Heart right ventricle (tissue), 16 donors: ENCODE measurements at places on chromosomes 16 and 17. TPM values are rescaled to one million over a fixed set of nuclear protein-coding genes. Genes with fewer than 3 reads are reported as not detected.

The CALB2 gene
- 3.7 TPM for total RNA-seq

GRCh38 chr16:19709381-19710136 is 8.5 kb downstream of the KNOP1 start:
- no peaks in the 10 kb centered on the region for H3K27me3 ChIP-seq
- DNase-seq = no peak
- peaks cover 78% of the 10 kb centered on the region for H3K36me3 ChIP-seq
- peaks cover 50% of the 10 kb centered on the region for H3K4me1 ChIP-seq

DNA sequence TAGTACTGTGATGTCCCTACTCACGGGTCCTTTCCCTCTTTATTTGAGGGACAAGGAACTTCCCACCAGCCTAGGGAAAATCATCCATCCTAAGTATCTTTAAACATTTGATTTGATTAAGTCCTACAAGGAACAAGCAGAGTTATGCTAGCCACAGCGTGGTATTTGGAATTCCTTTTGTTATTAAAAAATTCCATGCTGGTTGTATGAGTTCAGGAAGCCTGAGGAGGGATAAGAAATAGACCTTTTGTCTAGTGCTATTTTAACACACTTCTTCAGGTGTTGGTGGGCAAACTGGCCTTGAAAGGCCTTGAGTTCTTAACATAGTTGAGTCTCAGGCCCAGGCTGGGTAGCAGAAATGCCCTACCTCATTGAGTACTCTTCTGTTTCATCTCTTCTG is 105.4 kb upstream of the TBX2 start:
- H3K4me3 ChIP-seq = no peak overlapping the region
- no peaks in the 10 kb centered on the region for H3K36me3 ChIP-seq
- H3K27me3 ChIP-seq = no peaks in the 10 kb centered on the region
- no peak for DNase-seq

The GSG1L gene
- total RNA-seq = not detected

- H3K27ac ChIP-seq = no peak overlapping the region
- DNase-seq = no peak
- peaks cover 31% of the 10 kb centered on the region for H3K4me1 ChIP-seq
- H3K4me3 ChIP-seq = no peak overlapping the region
These were observed 2.8 kb upstream of the FTSJ3 start for GRCh38 chr17:63830278-63830677.

The SMTNL2 gene
- 18.4 TPM for total RNA-seq

The ARHGAP23 gene
- total RNA-seq = 48.3 TPM

- no peak overlapping the region for H3K4me3 ChIP-seq
- H3K27me3 ChIP-seq = peaks cover 16% of the 10 kb centered on the region
- H3K27ac ChIP-seq = no peak overlapping the region
- DNase-seq = no peak
- H3K4me1 ChIP-seq = no peaks in the 10 kb centered on the region
These were observed 5.4 kb downstream of the TPSD1 start for GRCh38 chr16:1261131-1261892.

The SLC16A6 gene
- 1.7 TPM for total RNA-seq

GRCh38 chr16:687499-687898 is 2.7 kb downstream of the WDR24 start:
- H3K27ac ChIP-seq = no peak overlapping the region
- peaks cover 11% of the 10 kb centered on the region for H3K27me3 ChIP-seq
- DNase-seq = no peak
- H3K4me3 ChIP-seq = no peak overlapping the region

GRCh38 chr16:64089697-64090096 is 1032.2 kb downstream of the CDH11 start:
- H3K4me1 ChIP-seq = no peaks in the 10 kb centered on the region
- H3K27ac ChIP-seq = no peak overlapping the region
- no peak overlapping the region for H3K4me3 ChIP-seq
- H3K36me3 ChIP-seq = no peaks in the 10 kb centered on the region
- DNase-seq = no peak

The GNGT2 gene
- total RNA-seq = 0.56 TPM

The HBA2 gene
- total RNA-seq = 104 TPM

- no peaks in the 10 kb centered on the region for H3K36me3 ChIP-seq
- H3K27me3 ChIP-seq = no peaks in the 10 kb centered on the region
- DNase-seq = no peak
- H3K4me3 ChIP-seq = no peak overlapping the region
- H3K4me1 ChIP-seq = peaks cover 23% of the 10 kb centered on the region
These were observed 120.6 kb downstream of the XYLT1 start for GRCh38 chr16:17350207-17350606.

- H3K4me3 ChIP-seq = no peak overlapping the region
- peaks cover 28% of the 10 kb centered on the region for H3K4me1 ChIP-seq
- no peaks in the 10 kb centered on the region for H3K27me3 ChIP-seq
- no peaks in the 10 kb centered on the region for H3K36me3 ChIP-seq
- no peak for DNase-seq
These were observed 2.5 kb upstream of the C16orf90 start for GRCh38 chr16:3497771-3498170.

DNA sequence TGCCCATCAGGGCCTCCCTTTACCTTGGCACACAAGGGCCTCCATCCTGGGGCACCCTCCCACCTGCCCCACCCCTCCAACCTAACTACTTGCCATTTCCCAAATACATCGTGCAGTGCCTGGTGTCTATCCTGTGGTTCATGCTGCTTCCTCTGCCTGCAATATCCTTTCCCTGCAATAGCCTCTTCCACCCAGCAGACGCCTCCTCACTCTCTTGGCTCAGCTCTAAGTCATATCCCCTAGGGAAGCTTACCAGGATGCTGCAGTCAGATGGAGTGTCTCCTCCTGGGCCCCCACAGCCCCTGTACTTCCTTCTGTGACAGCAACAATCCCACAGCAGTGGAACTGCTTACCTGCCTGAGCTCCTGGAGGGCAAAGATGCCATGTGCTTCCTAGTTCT is 36.7 kb downstream of the CCDC182 start:
- H3K36me3 ChIP-seq = no peaks in the 10 kb centered on the region
- DNase-seq = no peak
- peak overlapping the region; percentile 22 for H3K27ac ChIP-seq
- peak overlapping the region; percentile 9 for H3K4me3 ChIP-seq

GRCh38 chr17:20200016-20200795 is 191.0 kb downstream of the SPECC1 start:
- H3K27me3 ChIP-seq = no peaks in the 10 kb centered on the region
- no peak overlapping the region for H3K4me3 ChIP-seq
- peaks cover 6% of the 10 kb centered on the region for H3K36me3 ChIP-seq
- no peak overlapping the region for H3K27ac ChIP-seq

- no peak overlapping the region for H3K4me3 ChIP-seq
- DNase-seq = no peak
- H3K36me3 ChIP-seq = no peaks in the 10 kb centered on the region
- no peaks in the 10 kb centered on the region for H3K4me1 ChIP-seq
These were observed 114.6 kb upstream of the NOG start for GRCh38 chr17:56478836-56479447.

DNA sequence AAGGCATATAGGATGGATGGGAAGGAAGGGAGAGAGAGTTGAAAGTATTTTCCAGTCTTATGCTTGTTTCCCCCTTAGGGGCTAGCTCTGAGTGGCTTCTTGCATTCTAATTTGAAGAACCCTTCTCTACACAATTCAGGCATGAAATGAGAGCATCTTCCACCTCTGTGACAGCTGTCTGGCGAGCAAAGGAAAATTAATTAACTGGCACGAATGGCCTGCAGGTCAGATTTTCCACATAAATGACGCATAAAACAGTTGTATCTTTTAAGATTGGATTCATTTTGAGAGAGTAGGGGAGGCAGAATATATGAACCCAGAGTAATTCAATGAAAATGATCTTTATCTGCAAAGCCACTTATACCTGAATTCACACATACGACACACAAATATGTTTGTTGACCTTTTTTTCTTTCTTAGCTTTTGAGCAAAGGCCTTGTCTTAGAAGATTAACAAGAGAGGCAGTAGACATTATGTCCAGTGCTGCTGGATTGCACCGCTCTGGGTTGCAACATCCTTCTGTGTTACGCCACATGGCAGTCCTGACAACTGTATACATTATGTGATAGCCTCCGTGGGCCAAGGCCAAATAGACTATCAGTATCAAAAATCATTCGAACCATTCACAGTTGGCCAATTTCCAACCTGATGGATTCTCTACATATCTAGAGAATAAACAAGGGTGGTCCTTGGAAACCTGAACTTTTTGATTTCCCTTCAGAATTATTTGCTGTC is 173.0 kb upstream of the GOT2 start:
- no peaks in the 10 kb centered on the region for H3K27me3 ChIP-seq
- no peaks in the 10 kb centered on the region for H3K36me3 ChIP-seq
- no peak overlapping the region for H3K27ac ChIP-seq
- no peak for DNase-seq

The MYCBPAP gene
- total RNA-seq = 0.22 TPM

DNA sequence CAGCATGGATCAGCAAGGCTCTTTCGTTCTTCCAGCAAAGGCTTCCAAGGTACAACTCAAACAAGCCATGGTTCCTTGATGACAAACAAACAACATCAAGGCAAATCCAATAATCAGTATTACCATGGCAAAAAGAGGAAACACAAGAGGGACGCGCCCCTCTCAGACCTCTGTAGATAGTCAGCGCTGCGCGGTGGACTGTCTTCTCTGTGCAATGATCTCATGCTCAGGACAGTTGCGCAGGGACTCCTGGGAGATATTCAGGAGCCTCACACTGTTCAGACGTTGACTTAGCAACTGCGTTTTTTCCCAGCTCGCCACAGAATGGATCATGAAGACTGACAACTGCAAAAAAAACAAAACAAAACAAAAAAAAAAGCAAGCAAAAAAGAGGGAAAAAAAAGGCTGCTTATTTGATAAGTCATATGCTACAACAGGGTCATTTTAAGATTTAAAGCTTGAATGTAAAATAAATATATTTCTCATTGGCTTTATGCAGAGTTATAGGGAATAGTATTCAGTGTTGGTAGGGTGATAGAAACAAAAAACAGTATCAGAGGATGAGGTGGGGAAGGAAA is 37.1 kb upstream of the ADCY7 start:
- peaks cover 69% of the 10 kb centered on the region for H3K36me3 ChIP-seq
- no peak for DNase-seq
- H3K27me3 ChIP-seq = no peaks in the 10 kb centered on the region
- H3K4me1 ChIP-seq = no peaks in the 10 kb centered on the region

DNA sequence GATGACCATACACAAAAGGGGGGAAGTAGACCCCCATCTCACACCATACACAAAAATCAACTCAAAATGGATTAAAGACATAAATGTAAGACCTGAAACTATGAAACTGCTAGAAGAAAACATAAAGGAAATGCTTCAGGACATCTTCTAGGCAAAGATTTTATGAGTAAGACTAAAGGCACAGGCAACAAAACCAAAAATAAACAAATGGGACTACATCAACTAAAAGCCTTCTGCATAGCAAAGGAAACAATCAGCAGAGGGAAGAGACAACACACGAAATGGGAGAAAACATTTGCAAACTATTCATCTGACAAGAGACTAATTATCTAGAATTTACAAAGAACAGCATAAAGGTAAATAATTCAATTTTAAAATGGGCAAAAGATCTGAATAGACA is 152.1 kb downstream of the AXIN2 start:
- no peaks in the 10 kb centered on the region for H3K4me1 ChIP-seq
- no peak overlapping the region for H3K27ac ChIP-seq
- no peaks in the 10 kb centered on the region for H3K36me3 ChIP-seq

The CSF3 gene
- not detected for total RNA-seq

DNA sequence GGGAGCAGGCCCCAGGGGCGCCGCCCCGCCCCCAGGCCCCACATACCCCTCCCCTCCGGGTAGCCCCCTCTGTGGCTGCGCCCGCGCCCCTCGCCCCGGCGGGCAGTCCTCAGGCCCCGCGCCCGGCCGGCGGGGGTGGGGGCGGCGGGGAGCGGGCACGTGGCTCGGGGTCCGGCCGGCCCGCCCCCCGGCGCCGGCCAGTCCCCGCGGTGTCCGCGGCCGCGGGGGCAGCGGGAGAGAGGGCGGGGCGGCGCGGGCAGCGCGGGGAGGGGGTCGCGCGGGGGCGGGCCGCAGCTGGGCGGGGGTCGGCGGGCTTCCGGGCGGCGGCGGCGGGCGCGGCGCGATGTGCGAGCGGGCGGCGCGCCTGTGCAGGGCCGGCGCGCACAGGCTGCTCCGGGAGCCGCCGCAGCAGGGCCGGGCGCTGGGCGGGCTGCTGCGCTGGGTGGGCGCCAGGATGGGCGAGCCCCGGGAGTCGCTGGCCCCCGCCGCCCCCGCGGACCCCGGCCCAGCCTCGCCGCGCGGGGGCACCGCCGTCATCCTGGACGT is 335 bp downstream of the NECAB2 start:
- no peaks in the 10 kb centered on the region for H3K27me3 ChIP-seq
- H3K4me3 ChIP-seq = peak overlapping the region; percentile 29

- no peak overlapping the region for H3K27ac ChIP-seq
- no peaks in the 10 kb centered on the region for H3K4me1 ChIP-seq
- H3K36me3 ChIP-seq = no peaks in the 10 kb centered on the region
- no peaks in the 10 kb centered on the region for H3K27me3 ChIP-seq
- H3K4me3 ChIP-seq = no peak overlapping the region
These were observed 223.7 kb downstream of the ZNF423 start for GRCh38 chr16:49632086-49632794.

The GALR2 gene
- total RNA-seq = not detected

GRCh38 chr16:15461376-15461775 is 27.0 kb downstream of the BMERB1 start:
- no peaks in the 10 kb centered on the region for H3K27me3 ChIP-seq
- H3K4me3 ChIP-seq = no peak overlapping the region
- H3K27ac ChIP-seq = no peak overlapping the region
- DNase-seq = no peak
- H3K36me3 ChIP-seq = no peaks in the 10 kb centered on the region
- H3K4me1 ChIP-seq = no peaks in the 10 kb centered on the region

The PPP1R27 gene
- total RNA-seq = not detected

DNA sequence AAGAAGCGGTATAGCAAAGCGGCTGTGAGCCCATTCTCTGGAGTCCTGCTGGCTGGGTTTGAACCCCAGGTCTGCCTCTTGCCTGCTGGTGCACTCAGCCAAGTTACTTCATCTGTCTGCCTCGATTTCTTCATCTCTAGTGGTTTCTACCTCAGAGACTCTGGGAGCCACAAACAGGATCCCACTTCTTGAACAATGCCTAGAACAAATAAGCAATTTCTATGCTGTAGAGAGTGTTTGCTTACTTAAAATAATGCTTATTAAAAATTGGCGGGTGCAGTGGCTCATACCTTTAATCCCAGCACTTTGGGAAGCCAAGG is 75.5 kb downstream of the CMIP start:
- H3K27me3 ChIP-seq = no peaks in the 10 kb centered on the region
- peak overlapping the region; percentile 34 for H3K27ac ChIP-seq
- H3K4me1 ChIP-seq = peaks cover 54% of the 10 kb centered on the region
- peaks cover 6% of the 10 kb centered on the region for H3K36me3 ChIP-seq

- no peaks in the 10 kb centered on the region for H3K4me1 ChIP-seq
- DNase-seq = no peak
- no peak overlapping the region for H3K4me3 ChIP-seq
- peaks cover 10% of the 10 kb centered on the region for H3K27me3 ChIP-seq
These were observed 28.0 kb upstream of the B4GALNT2 start for GRCh38 chr17:49104511-49105074.

GRCh38 chr16:52254746-52255145 is 292.2 kb downstream of the TOX3 start:
- H3K4me1 ChIP-seq = no peaks in the 10 kb centered on the region
- H3K27ac ChIP-seq = no peak overlapping the region
- no peak for DNase-seq
- H3K36me3 ChIP-seq = no peaks in the 10 kb centered on the region
- no peaks in the 10 kb centered on the region for H3K27me3 ChIP-seq

The TEKT1 gene
- total RNA-seq = not detected
